Activated CD8-positive, alpha-beta memory T cell treated with anti-CD3 and anti-CD28 coated beads for 48 hours (primary cell): ENCODE measurements at places on chromosomes 6 and 20.

DNA sequence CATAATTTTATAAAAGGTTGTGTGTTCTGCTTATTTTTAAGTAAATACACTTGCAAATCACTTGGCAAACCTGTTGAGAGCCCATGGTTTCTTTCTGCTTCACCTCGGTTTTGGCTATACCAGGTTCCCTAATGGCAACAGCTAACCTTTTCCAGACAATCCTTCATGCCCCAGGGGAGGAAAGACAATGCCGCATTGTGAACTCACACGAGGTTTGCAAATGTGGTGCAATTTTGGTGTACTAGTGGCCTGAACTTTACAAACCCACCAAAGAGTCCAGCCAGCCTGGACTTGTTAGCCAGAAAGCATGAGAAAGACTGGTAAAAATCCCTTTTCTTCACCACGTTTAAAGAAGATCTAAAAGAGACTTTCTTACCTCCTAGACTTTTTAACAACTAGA, 84.8 kb upstream of the SOX4 start:
- no peak for DNase-seq

GRCh38 chr6:105112577-105112976, 67.2 kb downstream of the POPDC3 start:
- DNase-seq: no peak

GRCh38 chr6:28488916-28489365, 26.7 kb downstream of the GPX6 start:
- peak; percentile 30 for DNase-seq

DNA sequence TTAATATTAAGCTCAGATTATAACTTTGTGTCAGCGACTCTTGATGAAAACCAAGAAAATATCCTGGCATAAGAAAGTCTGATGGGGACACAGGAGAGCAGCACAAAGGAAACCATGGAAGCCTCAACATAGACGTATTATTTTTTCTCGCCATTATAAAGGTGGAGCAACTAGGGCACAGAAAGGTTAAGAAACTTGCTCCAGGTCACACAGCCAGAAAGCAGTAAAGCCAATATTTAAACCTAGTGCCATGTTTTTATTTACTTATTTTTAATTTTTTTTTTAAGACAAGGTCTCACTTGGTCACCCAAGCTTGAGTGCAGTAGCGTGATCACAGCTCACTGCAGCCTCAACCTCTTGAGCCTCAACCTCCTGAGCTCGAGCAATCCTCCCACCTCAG, 259.3 kb downstream of the PREX1 start:
- no peak for DNase-seq

- DNase-seq: no peak
Observed at GRCh38 chr6:155038527-155038926, 43.4 kb downstream of the TIAM2 start.

DNA sequence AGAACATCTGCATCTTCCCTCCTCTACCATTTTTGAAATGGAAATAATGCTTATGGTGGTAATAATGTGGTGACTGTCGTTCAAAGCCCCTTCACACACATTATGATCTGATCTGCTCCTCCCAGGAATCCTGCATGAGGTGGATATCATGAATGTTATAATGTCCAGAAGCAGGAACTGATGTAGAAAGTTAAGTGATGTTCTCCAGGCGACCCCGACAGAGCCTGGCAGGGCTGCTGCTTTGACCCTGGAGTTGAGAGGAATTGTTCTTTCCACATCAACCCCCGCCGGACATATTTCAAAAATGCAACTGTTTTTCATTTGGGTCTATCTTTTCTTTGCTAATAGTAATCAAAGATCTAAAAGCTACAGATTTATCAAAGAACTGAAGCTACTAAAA, 131.6 kb downstream of the GMPR start:
- no peak for DNase-seq

DNA sequence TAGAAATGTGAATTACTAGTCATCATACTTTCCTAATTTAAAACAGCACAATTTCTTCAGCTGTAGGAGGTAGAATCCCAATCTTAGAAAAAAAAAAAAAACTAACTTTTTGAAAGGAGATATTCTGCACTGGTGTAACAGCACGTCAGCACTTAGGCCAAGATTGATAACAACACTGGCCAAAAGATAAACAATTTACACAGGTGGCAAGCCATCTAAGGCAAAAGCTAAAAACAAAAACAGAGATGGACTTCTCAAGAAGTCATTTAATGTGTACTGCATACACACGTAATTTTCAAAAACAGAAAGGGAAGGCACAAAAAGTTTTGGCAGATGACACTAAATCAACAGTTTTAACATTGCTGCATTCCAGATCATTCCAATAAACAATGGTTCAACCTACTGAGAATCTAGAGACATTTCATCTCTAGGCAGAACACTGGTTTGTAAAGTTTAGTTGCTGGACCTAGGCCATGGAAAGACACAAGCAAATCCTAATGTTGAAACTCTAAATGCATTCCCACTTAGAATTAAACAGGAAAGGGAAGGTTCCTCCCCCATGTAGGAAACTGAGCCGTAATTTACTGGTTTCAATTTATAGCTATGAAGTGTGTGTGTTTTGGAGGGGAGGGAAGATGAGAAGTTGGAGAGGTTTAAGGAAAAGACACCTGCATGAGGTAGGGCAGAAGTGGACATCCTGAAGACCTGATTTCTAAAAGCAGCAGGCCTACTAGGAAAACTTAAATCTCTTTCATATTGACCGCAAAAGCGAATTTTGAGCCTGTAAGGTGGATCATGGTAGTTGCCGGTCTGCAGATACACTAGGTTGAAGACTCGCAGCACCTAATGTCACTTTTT, 1.3 kb downstream of the GCLC start:
- DNase-seq: no peak

- no peak for DNase-seq
Observed at GRCh38 chr6:44735630-44735963, 348.1 kb downstream of the CDC5L start.

DNA sequence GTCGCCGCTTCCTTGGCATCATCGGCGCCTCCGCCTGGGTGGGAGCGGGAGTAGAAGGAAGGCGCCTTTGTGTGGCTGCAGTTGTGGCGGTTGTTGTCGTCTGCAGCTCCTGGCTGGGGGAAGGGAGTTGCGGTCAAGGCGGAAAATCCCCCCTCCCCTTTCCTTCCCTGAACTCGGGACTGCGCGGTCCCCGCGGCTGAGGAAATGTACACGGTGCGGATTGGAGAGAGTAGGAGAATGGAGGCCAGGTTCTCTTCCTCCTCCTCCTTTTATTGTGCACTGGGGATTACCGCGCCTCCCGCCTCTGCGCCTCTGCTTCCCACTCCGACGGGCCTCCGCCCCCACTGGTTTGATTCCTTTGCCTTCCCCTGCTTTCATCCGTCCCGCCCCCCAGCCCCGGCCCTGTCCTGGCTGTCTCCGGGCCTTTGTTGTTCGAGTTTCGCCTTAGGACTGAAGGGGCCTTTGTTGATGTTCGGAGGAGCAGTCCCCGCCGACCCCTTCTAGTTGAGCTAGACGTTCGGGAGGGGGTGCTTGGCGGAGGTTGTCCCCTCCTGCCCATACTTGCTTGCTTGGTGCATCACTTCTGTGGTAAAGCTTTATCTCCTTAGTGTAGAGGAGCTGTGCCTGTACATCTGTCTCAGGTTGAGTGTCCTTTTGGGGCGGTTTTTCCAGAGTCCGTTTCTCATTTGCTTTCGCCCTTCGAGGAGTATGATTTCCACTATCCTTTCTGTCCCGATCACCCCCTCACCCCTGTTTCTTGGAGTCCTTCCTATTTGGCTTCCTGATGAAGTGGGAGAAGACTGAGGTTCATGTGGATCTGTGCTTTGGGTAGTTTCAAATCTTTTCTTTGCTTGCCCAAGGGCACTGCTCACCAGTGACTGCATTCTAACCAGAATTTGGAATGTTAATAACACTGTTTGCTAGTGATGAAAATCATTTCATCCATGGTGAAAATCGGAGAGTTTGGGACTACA, 764 bp downstream of the ZNF292 start:
- DNase-seq: no peak

- DNase-seq: no peak
Observed at GRCh38 chr6:38806271-38806670, 91.2 kb downstream of the DNAH8 start.

- DNase-seq: no peak
Observed at GRCh38 chr6:149176971-149177667, 140.4 kb upstream of the TAB2 start.

DNA sequence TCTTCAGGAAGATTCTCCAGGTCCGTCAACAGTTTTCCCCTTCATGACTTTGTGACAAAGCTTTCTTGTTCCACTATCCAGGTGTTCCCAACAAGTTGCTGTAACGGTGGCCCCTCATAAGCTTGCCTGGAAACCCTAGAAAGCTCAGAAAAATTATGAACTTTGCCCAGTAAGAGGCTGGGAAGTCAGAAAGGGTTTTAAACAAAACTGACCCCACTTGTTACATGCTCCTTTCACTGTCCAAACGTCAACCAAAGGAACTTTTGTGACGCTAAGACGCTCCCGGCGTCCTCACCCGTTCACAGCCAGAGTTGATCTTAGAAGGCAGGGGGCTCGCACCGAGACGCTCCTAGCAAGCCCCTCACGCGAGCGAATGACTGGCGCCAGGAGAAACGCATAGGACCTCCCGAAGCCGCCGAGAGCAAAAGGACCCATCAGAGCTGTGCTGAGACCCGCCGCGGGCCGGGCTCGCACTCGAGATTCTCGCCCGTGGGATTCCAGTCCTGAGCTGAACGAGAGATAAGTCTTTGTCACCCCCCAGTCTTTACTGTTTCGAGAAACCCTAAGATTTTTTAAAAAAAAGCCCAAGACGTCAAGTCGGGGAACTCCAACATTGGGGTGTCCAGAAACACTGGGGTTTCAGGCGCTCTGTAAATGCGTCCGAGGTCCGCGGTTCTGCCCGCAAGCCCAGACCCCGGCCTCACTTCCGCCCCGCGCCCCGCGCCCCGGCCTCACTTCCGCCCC, 544 bp upstream of the ACAT2 start:
- peak; percentile 20 for DNase-seq

- DNase-seq: no peak
Observed at GRCh38 chr6:76330031-76330430, 257.6 kb upstream of the IMPG1 start.

DNA sequence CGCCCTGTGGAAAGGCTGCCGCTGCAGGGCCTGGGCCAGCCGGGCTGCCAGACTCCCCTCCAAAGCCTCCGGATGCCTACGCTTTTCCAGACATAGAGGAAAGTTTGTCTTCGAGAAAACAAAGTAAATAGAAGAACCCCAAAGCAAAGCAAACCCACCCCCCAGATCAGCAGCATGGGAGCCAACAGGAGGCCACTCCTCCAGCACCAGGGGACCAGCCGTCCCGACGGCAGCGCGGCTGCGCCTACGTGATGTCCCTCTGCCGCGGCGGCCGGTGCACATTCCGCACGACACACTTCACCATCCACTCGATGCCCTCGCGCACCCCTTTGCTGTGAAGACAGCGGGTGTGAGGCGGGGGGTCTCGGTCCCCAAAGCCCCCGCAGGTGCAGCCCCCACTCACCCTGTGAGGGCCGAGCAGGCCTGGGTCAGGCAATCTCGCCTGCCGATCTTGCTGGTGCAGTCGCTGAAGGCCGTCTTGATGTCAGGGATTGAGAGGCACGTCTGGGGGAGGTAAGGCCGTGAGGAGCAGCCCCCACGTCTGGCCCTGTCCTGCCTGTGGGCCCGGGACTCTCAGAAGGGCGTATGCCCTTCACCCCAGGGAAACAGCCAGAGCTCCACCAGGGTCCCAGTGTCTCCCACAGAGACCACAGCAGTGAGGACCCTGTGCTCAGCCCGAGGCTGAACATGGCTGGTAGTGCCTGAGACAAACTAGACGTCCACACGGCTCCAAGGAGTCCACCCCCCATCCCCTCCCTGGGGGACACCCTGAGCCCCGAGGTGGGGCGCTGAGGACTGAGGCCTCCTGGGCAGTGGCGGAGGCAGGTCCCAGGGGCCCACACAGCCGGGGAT, 4.0 kb downstream of the TNFRSF6B start:
- no peak for DNase-seq

DNA sequence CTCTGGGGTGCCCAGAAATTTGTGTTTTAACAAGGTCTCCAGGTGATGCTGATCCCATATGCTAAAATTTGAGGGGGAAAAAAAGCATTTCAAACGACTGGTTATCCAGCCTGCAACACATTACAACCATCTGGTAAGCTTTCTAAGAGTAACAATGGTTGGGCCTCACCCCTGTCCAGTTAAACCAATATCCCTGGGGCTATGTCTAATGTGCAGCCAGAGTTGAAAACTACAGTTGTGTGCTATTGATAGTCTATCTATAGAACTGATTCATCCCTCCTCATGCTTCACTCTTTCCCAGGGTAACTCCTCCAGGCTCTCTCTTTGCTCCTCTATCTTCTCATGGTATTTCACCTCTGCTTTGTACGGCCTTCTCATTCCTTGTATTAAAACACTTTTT, 458.3 kb downstream of the MMUT start:
- DNase-seq: no peak

DNA sequence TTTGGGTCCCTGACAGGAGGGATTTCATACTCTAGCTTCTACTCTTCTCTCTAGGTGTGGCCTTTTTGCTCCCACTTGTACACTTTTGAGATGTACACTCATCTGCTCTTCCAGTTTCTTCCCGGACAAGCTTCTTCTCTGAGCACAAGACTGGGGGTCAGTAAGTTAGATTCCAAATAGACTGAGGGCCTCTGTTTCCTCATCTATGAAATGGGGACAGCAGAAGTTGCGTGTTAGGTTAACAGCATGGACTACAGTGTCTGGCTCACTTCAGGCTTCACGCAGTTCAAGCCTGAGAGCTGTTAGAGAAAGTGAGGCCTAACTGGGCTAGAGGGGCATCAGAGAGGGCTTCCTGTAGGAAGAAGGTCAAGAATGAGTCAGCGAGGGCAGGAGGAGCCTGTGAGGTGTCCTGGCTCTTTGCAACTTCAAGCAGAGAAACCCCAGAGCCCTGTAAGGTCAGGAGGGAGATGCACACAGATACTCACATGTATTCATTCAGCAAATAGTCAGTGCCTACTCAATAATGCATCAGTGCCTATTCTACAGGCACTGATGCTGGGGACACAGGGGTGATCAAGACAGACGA, 20.6 kb downstream of the XKR7 start:
- no peak for DNase-seq

DNA sequence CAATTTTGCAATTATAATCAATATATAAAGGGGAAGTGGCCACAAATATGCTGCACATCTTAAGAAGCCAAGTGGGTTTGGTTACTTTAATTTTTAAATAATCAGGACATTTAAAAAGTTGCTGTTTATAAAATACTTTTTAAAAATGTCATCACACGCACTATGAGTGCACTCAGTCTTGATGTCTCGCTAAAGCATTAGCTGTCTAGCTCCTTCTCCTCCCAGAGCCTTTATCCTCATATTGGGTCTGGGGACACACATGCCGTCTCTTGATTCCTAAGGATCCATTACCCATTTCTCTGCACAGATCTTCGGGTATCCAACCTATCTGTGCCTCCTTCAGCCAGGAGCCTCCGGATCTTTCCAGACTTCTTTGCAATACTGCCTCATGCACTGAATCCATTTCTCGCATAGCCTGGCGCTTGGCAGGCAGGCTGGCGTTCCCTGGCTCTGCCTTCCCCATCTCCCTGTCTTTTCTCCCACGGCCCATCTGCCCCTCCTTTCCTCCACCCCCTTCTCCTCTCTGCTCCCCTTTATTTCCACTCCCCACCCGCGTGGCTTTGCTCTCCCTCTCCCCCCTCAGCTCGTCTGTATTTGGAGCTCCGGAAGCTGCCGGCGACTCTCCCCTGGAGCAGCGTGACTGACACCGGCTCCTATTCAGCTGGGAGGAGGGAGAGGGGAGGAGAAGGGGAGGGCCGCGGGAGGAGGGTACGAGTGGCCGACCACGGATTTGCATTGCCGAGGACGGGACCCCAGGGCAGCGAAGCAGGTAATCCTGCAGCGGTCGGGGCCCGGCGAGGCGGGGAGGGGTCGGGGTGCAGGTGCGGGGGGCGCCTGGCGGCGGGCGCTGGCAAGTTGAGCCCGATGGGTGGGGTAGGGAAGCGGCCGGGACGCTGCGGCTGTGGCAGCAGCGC, at the start of gene CAP2:
CAP2 (plus strand) TSS at position 618 of the 914 bp plus-strand sequence. CDS start 27,961 bp downstream, outside the sequence.
- DNase-seq: no peak

GRCh38 chr6:53770780-53771249, 24.0 kb upstream of the LRRC1 start:
- DNase-seq: no peak
